ENCODE measurements at places on chromosomes 7 and 10. TPM values are rescaled to one million over a fixed set of nuclear protein-coding genes. Genes with fewer than 3 reads are reported as not detected.

GRCh38 chr10:92164036-92164696 lies 126.7 kb downstream of the CPEB3 start:
- H3K27ac ChIP-seq, result no peak overlapping the region
- peaks cover 14% of the 10 kb centered on the region for H3K36me3 ChIP-seq
- no peaks in the 10 kb centered on the region for H3K4me1 ChIP-seq
- no peak overlapping the region for H3K4me3 ChIP-seq

DNA sequence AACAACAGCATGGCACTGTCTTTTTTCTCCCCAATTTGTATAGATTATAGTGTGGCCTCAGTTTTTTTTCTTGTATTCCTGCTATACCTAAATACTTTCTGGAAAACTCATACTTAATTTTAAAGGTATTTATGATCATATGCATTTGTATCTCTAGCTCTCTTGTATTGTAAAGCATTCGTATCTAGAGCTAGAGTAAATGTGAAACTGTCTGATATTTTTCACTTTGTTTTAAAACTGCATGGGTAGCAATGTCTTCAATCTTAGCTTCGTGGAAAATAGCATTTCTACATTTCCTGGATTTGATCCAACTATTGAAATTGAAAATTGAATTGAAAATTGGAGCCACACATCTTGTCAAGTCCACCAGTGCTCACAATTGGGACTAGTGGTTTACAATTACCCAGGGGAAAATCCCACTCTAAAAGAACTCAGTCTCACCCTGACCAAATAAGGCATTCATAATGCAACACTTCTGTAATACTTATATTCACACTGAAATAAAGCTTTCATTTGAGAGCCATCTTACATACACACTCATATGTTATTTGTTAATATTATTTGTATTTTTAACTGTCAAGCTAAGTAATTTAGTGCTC lies 51.3 kb upstream of the KLF6 start:
- no peak for DNase-seq
- H3K36me3 ChIP-seq, result no peaks in the 10 kb centered on the region
- no peaks in the 10 kb centered on the region for H3K27me3 ChIP-seq
- H3K27ac ChIP-seq, result peak overlapping the region; percentile 21

DNA sequence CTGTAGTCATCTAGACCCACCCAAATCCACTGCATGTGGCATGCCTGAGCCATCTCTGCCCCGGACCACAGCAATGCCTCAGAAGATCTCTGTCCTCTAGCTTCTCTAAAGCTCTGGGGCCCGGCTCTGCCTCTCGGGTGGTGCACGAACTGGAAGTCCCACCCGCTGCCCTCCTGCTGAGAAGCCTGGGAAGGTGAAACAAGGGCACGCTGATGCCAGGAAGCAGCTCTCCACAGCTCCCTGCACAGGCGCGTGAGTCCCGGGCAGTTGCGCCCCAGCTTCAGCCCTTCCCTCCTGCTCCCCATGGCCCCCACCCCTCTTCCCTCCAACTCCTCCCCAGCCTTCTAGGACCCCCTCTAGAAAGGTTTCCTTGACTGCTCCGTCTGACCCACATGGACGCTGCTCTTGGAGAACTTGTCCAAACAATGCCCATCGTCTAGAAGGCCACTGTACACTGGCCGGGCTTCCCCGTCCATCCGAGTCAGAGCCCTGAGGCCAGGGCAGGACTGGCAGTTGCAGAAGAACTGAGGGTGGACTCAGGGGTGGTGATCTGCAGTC lies 12.8 kb downstream of the KCNH2 start:
- peak overlapping the region; percentile 48 for H3K4me3 ChIP-seq
- DNase-seq, result peak; percentile 48
- no peaks in the 10 kb centered on the region for H3K36me3 ChIP-seq
- H3K4me1 ChIP-seq, result peaks cover 97% of the 10 kb centered on the region
- peaks cover 77% of the 10 kb centered on the region for H3K27me3 ChIP-seq

ASIC3 gene
- total RNA-seq, result 5.3 TPM

SPDYE11 gene
- not detected for total RNA-seq

RAB19 gene
- not detected for total RNA-seq

AKR1C8 gene
- total RNA-seq, result 0.22 TPM

RBM20 gene
- 101 TPM for total RNA-seq

MMD2 gene
- total RNA-seq, result not detected

NUTM2B gene
- total RNA-seq, result 0.52 TPM

CXCL12 gene
- 130 TPM for total RNA-seq

DNA sequence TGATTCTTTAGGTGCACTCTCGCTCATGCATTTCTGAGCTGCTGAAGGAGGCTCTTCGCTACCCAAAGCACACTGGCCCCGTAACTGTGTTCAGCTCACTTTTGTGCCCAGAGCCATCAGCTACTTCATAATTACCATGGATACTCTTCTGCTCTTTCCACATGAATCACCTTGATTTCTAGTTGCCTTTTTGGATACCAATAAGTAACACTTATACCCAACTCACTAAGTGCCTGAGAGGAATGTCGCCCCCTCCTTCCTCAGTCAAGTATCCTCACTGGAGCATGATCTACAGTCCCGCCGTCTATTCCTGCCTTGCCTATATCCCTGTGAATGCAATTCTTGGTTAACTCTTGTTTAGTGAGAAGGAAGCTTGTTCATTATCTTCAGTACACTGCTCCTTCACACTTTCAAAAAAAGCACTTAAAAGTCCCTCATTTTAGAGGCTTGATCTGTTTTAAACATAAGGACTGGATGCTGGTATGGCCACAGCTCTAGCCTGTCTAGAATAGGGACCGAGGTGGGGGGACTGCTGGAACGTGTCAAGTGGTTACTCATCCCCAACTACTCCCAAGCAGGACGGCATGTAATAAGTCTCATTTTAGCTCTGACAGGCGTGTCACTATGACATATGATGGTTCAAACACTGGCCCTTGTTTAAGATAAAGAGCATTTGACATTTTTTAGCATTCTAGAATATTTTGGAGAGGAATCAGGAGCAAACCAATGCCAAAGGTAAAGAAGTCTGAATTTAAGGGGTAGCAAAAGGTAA lies 23.7 kb downstream of the SVIL start:
- no peaks in the 10 kb centered on the region for H3K36me3 ChIP-seq
- DNase-seq, result no peak

CHST3 gene
- total RNA-seq, result 18.0 TPM

DNA sequence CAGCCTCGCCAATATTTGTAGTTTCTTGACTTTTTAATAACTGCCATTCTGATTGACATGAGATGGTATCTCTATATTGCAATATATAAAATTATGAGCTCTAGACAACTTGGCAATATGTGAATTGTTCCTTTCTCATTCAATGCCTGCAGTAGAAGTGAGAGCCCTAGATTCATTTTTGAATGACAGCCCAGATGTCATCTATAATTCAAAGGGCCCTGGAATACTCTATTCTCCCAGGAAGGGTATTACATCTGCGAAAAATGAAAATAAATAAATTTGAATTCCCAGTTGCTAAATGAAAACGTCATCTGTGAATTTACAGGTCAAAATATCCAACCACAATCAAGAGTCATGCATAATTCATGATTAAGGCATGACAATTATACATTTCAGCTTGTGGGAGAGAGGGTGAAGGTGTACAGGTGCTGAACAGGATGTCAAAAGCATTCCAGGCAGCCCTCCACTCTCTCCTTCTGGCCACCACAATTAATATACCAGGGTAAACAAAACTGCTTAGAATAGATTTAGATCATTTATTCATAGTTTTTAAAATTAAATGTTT lies 1147.3 kb downstream of the XPNPEP1 start:
- no peaks in the 10 kb centered on the region for H3K27me3 ChIP-seq
- H3K27ac ChIP-seq, result no peak overlapping the region
- no peak for DNase-seq
- H3K4me3 ChIP-seq, result no peak overlapping the region
- no peaks in the 10 kb centered on the region for H3K36me3 ChIP-seq

- DNase-seq, result no peak
- no peaks in the 10 kb centered on the region for H3K36me3 ChIP-seq
- no peaks in the 10 kb centered on the region for H3K4me1 ChIP-seq
- no peak overlapping the region for H3K4me3 ChIP-seq
Observed at GRCh38 chr7:139784648-139785047, 6.8 kb upstream of the HIPK2 start.

GRCh38 chr7:2096692-2097387 lies 135.9 kb downstream of the MAD1L1 start:
- no peaks in the 10 kb centered on the region for H3K27me3 ChIP-seq
- no peak overlapping the region for H3K27ac ChIP-seq
- H3K36me3 ChIP-seq, result no peaks in the 10 kb centered on the region
- H3K4me1 ChIP-seq, result peaks cover 13% of the 10 kb centered on the region
- no peak overlapping the region for H3K4me3 ChIP-seq

CYP26C1 gene
- total RNA-seq, result not detected

GRCh38 chr7:85612514-85612913 lies 425.7 kb upstream of the SEMA3D start:
- H3K27me3 ChIP-seq, result no peaks in the 10 kb centered on the region
- H3K27ac ChIP-seq, result no peak overlapping the region
- no peaks in the 10 kb centered on the region for H3K36me3 ChIP-seq
- H3K4me3 ChIP-seq, result no peak overlapping the region
- no peak for DNase-seq
- H3K4me1 ChIP-seq, result no peaks in the 10 kb centered on the region

DNAJC9 gene
- total RNA-seq, result 8.6 TPM

USP54 gene
- total RNA-seq, result 19.6 TPM

GRCh38 chr10:13711291-13711690 lies 124.5 kb downstream of the PRPF18 start:
- H3K4me1 ChIP-seq, result peaks cover 81% of the 10 kb centered on the region
- no peak overlapping the region for H3K27ac ChIP-seq
- DNase-seq, result no peak
- no peaks in the 10 kb centered on the region for H3K36me3 ChIP-seq
- H3K27me3 ChIP-seq, result no peaks in the 10 kb centered on the region

DNA sequence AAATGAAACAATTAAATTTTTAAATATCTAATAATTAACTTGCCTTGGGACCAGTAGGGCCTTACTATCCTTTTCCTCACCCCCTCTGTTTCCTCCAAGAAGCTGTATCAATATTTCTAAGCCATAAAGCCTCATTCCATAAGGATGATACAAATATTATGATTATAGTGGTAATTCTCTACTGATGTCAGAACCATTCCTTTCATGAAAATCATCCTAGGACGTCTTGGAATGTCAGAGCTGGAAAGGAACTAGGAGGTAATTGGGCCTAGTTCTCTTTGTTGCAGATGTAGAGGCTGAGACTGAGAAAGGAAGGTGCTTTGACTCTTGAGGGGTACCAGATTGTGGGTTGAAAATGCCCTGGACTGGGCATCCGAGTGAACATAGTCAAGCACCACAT lies 766.7 kb upstream of the GHITM start:
- no peak for DNase-seq
- H3K36me3 ChIP-seq, result no peaks in the 10 kb centered on the region
- H3K27me3 ChIP-seq, result no peaks in the 10 kb centered on the region
- no peak overlapping the region for H3K4me3 ChIP-seq

PNLIPRP3 gene
- not detected for total RNA-seq

DNA sequence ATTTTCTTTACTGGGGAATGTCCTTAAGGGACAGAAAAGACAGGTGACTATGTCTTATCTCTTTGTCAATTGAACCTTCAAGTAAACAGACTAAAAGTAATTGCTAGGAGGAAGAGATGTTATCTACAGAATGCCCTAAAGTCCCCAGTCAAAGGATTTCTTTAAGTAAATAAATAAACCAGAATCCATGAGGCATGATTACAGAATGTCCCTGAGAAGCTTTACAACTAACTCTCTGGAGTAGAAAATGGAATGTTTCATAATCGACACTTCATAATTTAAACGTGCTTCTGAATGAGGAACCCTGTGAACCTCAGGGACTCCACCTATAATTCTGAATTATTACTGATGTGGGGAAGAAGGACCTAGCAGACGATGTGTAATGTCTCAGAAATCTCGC lies 187.9 kb upstream of the IMMP2L start:
- DNase-seq, result no peak
- no peaks in the 10 kb centered on the region for H3K27me3 ChIP-seq
- H3K36me3 ChIP-seq, result peaks cover 37% of the 10 kb centered on the region
- no peaks in the 10 kb centered on the region for H3K4me1 ChIP-seq

- no peak overlapping the region for H3K4me3 ChIP-seq
- no peaks in the 10 kb centered on the region for H3K27me3 ChIP-seq
- DNase-seq, result no peak
- H3K27ac ChIP-seq, result no peak overlapping the region
Observed at GRCh38 chr7:97272237-97272975, 154.9 kb downstream of the SDHAF3 start.

COL1A2 gene
- total RNA-seq, result 96.6 TPM

DNA sequence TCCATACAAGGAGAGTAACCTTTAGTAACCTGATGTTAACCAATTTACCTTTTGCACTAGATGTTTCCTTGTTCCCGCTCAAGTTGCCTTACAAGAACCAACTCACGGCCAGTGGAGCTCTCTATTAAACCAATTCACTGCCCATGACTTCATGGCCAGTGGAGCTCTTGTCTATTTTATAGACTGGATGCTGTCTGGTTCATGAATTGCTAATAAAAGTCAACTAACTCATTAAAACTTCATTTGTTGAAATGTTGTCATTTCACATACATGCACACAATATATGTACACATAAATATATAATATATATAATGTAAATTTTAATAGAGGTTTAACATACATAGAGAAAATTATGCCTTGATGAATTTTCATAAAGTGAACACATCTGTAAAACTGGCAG lies 216.3 kb downstream of the RNLS start:
- no peaks in the 10 kb centered on the region for H3K27me3 ChIP-seq
- DNase-seq, result no peak
- no peak overlapping the region for H3K27ac ChIP-seq
- H3K36me3 ChIP-seq, result no peaks in the 10 kb centered on the region
- no peak overlapping the region for H3K4me3 ChIP-seq

DNA sequence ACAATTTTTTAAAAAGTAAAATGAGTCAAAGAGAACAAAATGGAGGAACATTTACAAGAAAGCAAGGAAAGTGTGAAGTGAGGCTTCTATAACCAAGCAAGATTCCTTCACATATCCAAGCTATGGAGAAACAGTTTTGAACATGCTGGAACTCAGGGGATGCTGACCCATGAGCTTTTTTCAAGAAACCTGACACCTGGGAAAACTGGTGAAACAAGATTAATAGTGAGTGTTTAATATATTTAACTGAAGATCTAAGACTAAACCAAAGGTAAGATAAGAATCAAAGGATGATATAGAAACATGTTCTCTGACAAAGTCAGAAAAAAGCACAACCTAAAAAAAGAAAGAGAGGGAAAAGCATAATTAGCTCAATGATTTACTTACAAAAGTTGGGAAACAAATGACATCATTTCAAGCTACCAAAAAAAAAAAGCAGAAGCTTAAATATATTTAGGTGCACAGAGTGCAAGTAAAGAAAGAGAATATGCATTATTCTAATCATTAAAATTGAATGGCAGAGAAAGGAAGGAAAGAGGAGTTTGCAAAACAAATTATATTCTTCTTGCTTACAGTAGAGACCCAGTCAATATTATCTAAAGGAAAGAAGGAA lies 24.9 kb downstream of the C7orf25 start:
- H3K27ac ChIP-seq, result no peak overlapping the region
- H3K36me3 ChIP-seq, result no peaks in the 10 kb centered on the region
- no peaks in the 10 kb centered on the region for H3K27me3 ChIP-seq
- no peak for DNase-seq
- H3K4me3 ChIP-seq, result no peak overlapping the region

MYH16 gene
- total RNA-seq, result not detected

INA gene
- not detected for total RNA-seq

HOXA1 gene
- total RNA-seq, result not detected

Data from left ventricle myocardium inferior (tissue), 1 donor.